ENCODE measurements at places on chromosomes 1 and 21. TPM values are rescaled to one million over a fixed set of nuclear protein-coding genes. Genes with fewer than 3 reads are reported as not detected.

- no peak for DNase-seq
These were observed 4.3 kb upstream of the TEDDM1 start for GRCh38 chr1:182404781-182405180.

DNA sequence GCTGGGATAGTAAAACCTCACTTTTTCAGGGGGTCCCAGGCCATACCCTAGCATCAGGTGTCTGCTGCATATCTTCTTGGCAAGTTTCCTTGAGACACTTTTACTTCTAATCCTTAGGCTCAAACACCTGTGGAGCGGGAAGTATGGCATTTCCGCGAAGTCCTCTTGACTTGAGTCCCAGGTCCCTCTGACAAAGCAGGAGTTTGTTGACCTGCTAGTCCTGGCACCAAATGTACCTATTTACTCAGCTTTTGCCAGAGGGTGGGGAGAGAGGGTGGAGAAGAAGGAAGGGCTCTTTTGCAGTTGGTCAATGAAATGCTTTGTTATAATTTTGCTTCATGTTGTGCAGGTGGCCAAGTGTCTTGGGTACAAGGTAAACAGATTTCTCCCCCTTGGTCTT, 59.7 kb downstream of the CLIC6 start:
- no peak for DNase-seq

GRCh38 chr21:38913120-38913892, 107.6 kb downstream of the ETS2 start:
- DNase-seq = peak; percentile 84

- DNase-seq = no peak
These were observed 13.0 kb downstream of the C1orf146 start for GRCh38 chr1:92230736-92231135.

KRTAP12-2 gene
- total RNA-seq = not detected

DNA sequence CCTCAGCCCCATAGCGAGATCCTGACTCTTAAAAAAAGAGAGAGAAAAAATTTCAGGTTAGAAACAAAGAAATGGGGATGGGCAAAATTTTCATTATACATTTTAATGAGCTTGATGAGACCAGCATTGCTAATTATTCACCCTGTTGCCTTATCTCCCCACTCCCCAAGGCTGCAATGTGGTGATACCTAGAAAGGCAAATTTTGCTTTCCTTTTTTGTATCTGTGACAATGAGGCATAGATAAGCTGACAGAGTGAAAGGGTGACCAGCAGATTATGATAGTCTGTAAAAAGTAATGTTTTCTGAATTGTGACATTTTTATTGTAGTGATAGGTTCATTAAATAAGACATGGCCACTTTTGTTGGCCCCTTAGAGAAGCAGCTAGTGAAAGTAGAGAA, 12.9 kb downstream of the SRRM1 start:
- DNase-seq = no peak

DNA sequence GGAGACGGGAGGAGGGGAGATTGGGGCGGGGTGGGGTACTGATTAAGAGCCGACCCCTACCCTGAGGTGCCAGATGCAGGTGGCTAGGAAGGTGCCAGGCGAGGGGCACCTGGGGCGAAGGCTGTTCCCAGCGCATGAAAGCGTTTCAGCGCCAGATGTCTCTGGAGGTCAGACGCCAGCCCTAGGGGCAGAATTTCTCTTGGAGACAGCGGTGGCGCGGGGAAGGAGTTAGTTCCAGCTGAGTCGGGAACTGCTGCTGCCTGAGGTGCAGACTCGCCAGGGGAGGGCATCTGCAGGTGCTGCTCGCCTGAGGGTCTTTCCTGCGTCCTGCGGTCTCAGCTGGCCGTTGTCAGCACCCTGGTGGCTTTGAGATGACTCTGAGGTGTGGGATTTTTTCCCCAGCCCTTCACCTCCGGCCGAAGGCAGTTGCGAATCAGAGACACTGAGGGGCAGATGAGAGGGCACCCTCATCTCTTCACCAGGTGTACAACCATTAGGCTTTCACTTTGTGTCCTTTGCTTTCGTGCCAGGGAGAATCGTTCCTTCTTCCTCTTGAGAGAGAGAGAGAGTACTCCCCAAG, 539 bp downstream of the CGN start:
- no peak for DNase-seq

All from urinary bladder (tissue), 4 donors.